ENCODE measurements at places on chromosomes 5 and 9.

DNA sequence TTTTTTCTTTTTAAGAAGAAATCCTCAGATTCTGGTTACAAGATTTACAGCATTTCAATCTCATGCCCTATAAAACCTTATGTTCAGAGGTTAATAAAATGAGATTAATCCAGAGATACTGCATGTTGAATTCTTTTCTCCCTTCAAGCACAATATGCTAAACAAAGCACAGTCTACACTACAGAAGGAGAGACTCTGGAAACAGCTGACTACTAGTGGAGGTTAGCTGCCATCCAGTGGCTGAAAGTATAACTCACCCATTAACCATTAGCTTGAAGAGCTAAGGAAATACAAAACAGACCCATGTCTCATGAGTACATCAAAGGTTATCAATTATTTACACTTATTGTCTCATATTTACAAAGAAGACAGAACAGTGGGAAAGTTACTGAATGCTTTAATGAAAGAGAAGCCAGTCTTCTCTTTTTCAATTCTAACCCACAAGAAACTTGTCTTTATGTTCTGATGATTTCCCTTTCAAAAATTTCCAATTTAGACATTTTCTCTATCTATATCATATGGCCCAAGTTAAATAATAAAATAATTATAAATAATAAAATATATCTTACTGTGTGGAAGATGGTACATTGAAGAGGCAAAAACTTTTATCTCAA lies 12.7 kb upstream of the DNAH5 start:
- no peak for DNase-seq

- DNase-seq: peak; percentile 13
Observed at GRCh38 chr9:133387680-133388079, 11.5 kb downstream of the STKLD1 start.

GRCh38 chr9:92696619-92697018 lies 26.7 kb upstream of the IPPK start:
- no peak for DNase-seq

DNA sequence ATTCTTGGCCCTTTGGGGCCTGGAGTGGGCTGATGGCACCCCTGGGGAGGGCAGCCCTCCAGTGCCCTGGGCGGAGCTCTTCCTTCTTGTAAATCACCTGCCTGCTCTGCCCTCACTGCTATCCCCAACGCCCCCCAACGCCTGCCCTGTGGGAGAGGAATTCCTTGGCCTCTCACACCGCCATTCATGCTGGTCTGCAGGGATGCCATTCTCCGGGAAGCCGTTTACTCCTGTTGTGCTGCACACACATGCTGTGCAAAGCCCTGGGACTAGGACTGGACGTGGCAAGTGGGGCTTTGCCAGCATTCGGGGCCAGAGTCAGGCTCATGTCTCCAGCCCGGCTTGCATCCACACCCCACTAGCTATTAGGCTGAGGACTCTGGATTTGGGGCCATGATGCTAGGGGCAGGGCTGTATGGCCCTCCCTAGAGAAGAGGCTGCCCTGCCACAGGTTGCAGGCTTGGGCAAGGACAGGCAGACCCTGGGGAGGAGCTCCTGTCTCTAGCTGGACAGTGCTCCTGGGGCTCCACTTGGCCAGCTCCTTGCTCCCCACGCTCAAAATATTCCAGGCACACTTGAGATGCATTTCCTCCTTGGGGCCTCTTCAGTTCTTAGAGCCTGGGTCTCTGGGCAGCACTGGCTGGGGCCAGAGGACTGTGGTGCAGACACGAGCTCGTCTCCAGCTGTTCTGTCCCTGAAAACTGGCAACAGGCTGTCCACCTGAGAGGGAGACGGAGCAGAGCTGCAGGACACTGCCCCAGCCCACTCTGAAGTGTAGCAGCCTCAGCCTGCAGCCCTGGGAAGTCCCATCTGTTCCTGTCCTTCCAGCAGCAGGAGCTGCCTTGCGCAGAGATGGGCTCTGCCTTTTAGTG lies 226.9 kb downstream of the CACNA1B start:
- no peak for DNase-seq

- no peak for DNase-seq
Observed at GRCh38 chr5:135172718-135173117, 138.7 kb upstream of the PITX1 start.

- DNase-seq: no peak
Observed at GRCh38 chr5:95057615-95058014, 227.3 kb downstream of the MCTP1 start.

- DNase-seq: peak; percentile 38
Observed at GRCh38 chr5:38806775-38807258, 39.0 kb upstream of the OSMR start.

- peak; percentile 37 for DNase-seq
Observed at GRCh38 chr9:69874301-69875060, 53.9 kb downstream of the CFAP95 start.

DNA sequence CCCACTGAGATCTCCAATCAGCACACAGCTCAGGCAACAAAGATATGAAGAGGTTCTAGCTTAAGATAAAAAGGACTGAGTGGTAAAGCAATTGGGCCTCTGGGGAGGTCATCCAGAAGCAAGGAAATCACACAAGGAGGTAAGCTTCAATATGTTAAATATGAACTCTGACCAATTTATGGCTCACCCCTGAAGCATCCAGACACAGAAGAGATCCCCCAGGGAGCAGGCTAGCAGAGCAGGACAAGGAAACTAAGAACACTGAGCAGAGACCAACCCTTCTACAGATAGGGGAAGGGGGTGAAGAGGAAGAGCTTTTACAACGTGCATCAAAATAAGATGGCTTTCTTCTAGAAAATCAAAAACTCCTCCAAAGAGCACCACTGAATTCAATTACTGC lies 616.2 kb downstream of the DNAH5 start:
- DNase-seq: no peak

Data from heart left ventricle (tissue), 16 donors.